Stimulated activated CD8-positive, alpha-beta memory T cell treated with anti-CD3 and anti-CD28 coated beads, Interleukin-15, amount 100 ng/mL, for 4 hours (primary cell): ENCODE measurements at places on chromosomes 5 and 9.

GRCh38 chr5:22887566-22887965 lies 34.4 kb upstream of the CDH12 start:
- DNase-seq, result no peak

DNA sequence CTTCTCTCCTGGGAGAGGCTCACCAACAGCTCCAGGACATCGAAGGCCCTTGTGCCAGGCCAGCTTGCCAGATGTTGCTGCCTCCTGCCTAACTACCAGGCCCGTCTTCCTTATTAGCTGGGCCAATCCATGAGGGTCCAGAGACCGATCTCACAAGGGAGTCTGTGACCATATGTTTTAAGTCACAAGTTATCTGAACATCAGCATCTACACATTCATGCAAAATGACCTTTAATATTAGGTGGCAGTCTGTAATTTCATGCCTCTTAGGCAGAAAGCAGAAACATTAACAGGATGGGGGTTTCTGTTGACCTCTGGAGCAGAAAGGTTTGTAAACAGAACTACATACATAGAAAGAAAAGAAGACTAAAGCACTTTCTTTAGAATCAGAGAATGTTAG lies 75.1 kb upstream of the SLC25A51 start:
- DNase-seq, result no peak

DNA sequence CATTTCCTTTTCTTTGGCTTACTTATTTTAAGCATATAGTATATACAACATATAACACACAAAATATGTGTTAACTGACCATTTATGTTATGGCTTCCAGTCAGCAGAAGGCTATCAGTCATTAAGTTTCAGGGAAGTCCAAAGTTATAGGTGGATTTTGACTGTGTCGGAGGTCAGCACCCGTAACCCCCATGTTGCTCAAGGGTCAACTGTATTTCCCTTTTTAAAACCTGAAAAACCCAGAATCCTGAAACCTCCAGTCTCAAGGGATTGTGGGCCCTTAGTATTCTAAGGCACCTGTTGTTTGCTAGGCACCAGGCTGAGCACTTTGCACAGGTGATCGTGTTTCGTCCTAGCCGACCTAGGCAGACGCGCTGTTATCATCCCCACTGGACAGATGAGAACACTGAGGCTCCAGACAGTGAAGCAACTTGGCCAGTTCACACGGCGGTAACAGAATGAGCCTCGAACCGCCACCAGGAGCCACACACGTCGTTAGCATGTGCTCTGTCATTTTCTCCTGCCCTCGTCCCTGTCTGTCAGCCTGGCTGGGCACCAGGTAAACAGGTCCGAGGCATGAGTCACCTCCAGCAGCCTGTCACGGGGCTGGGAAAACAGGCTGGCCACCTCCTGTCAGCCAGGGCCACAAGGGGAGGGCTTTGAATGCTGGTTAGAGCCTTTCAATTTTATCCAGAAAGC lies 39.9 kb downstream of the DUSP1 start:
- DNase-seq, result no peak

- no peak for DNase-seq
Observed at GRCh38 chr5:151707567-151707966, 20.9 kb upstream of the SPARC start.

DNA sequence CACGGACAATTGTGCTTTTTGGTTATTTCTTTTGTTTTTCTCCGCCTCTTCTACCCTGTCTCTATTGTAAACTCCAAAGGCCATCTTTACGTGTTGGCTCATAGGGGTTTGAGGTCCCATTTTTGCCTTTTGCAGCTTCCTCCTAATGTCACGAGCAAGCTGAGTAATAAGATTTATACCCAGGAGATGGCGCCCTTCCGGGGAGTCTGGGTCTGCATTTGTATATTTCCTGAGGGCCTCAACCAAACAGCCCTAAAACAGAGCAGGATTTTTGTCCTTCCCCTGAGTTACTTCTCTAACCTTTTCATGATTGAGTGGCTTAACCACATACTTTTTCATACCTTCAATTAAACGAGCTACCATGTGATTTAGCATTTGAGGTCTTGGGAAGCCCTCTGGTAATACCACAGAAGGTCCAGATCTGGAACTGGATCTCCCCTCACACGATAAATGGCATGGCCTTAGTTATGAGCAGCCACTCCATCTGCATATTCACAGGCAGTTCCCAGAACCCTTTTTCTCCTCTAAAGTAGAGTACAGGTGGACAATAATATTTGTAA lies 11.2 kb upstream of the CFAP95 start:
- DNase-seq, result no peak

- no peak for DNase-seq
Observed at GRCh38 chr5:152560512-152561137, 155.5 kb upstream of the NMUR2 start.

- DNase-seq, result no peak
Observed at GRCh38 chr5:68273717-68274409, 58.3 kb downstream of the PIK3R1 start.

GRCh38 chr5:175257847-175258194 lies 186.2 kb downstream of the DRD1 start:
- DNase-seq, result no peak

- no peak for DNase-seq
Observed at GRCh38 chr9:14312719-14313377, 1.1 kb downstream of the NFIB start.

DNA sequence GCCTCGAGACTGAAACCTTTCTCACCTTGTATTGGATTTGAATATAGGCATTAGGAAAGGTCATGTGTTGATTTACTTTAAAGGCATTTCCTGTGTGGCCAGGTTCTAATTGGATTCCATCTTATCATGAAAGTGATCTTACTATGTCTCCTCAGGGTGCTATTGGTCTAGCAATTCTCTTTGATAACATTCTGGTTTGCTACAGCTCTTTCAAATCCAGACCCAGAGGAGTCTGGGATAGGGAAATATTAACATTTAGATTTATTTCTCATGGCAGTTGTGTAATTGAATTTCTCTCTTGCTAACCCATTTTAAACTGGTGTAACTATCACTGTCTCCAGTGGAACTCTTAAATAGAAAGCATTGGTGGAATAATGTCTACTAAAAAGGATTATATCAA lies 69.9 kb upstream of the NMUR2 start:
- DNase-seq, result no peak

GRCh38 chr5:155726267-155726666 lies 600.7 kb upstream of the SGCD start:
- DNase-seq, result no peak

GRCh38 chr5:86917117-86917579 lies 299.4 kb downstream of the COX7C start:
- no peak for DNase-seq

GRCh38 chr5:75040973-75041372 lies 11.4 kb downstream of the GCNT4 start:
- no peak for DNase-seq

DNA sequence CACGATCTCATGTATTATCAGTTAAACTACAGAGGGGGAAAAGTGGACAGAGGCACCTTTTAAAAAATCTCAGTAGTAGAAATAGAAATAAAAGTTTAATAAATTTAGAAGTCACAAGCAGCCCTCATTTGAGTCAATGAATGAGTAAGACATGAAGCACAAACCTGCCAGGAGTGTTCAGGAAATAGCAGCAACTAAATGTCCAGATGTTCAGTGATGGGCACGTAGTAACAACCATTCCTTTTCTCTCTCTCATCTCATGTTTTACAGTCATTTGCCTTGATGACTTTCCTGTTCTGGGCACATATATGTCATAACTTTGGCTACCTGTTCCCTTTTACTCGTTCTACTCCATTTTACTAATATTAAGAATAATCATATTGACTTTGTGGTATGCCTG lies 17.7 kb downstream of the ISOC1 start:
- DNase-seq, result no peak

DNA sequence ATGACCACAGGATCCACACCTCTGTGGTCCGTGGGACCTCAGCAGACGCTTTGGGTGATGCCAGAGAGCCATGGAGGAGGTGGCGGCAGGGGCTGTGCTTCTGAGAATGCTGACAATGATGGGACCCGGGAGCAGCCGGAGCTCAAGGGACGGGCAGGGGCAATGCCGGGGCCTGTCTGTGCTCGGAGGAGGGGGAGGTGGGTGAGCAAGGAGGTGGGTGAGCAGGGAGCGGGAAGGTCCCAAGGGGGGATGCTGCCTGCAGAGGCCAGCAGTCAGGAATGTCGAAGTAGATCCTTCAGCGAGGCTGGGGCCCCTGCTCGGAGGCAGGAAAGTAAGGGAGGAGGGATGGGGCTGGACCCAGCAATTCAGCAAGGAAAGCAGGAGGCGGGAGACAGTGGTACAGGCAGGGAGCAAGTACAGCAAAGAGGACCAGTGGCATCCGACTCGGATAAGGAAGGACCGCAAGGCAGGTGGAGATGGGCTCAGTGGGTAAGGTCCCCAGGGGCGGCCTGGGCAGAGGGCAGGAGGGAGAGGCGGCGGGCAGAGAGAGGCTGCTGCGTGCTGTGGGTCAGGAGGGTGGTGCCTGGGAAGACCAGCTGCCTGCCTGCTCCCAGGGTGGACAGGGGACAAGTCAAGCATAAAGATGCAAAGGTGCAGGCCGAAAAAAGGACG lies 49.0 kb downstream of the ADAMTS2 start:
- DNase-seq, result no peak

- DNase-seq, result no peak
Observed at GRCh38 chr5:142170254-142170953, 61.8 kb downstream of the NDFIP1 start.

GRCh38 chr5:147979761-147980160 lies 73.4 kb upstream of the C5orf46 start:
- no peak for DNase-seq

- DNase-seq, result no peak
Observed at GRCh38 chr5:150295172-150295634, 5.6 kb upstream of the CAMK2A start.

DNA sequence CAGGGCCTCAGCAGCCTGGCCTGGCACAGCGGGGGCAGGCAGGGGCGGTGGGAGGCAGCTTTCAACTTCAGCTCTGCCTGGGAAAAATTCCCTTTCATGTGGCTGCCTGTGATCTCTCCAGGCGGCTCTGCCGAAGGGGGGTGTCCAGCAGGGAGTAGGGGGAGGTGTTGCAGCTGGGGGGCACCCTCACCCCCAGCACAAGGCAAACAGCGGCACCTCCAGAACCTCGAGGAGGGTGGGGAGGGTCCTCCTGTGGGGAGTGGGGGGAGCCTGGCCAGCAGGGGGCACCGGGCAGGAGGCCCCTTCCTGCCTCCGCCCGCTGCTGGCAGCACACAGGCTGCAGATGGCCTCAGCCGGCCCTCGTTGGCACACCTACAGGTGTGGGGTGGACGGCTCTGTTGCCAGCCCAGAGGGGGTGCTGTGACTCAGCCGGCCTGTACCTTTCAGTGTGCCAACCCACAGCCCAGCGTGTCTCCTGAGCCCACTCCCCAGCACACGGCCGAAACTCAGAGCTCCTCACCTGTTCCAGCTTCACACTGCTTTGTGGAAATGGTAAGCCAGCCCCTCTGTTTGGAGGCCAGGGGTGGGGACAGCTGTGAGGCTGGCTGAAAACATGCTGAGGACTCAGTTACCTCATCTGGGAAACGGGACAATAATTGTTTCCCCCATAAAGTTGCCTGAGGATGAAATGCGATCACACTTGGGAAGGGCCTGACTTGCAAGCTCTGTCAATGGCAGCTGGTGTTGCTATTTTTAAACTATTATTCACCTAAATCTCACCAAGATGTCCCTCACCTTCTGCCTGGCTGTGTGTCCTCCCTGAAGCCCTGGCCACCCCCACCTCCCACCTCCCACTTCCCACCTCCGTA lies 37.0 kb downstream of the CXXC5 start:
- DNase-seq, result no peak

DNA sequence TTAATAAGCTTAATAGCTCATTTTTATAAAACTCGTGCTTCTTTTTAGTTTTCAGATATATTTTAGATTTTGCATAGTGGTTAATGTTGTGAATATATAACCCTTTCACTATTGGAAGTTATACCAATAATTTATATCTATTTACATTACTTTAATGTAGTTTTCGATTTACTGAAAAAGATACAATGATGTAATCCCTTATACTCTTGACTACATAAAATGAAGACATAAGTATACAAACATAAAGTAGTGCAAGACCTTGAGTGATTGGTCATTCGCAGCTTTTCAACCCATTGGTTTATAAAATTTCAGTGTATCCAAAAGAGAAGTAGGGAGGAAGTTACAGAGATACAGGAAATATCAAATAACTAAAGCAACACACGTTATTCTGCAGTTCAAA lies 84.3 kb upstream of the GRHPR start:
- DNase-seq, result no peak

DNA sequence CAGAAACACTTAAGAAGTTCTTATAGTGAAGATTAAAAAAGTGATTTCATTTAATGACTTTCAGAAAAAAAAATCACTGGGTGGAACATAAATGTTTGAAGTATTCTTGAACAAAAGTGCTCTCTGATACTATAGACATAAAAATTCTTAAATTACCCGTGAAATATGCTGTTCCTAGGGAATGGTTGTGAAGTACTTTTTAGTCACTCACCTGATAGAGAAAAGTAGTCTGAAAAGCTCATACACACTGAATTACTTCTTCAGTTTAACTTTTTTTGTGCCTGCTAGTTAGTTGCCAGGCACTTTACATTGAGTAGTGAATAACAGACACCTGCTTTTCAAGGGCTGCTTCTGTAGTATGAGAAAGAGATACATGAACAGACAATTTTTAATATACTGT lies 78.0 kb downstream of the SH3GL2 start:
- DNase-seq, result no peak

- DNase-seq, result no peak
Observed at GRCh38 chr5:52598968-52599367, 188.7 kb upstream of the ITGA1 start.

DNA sequence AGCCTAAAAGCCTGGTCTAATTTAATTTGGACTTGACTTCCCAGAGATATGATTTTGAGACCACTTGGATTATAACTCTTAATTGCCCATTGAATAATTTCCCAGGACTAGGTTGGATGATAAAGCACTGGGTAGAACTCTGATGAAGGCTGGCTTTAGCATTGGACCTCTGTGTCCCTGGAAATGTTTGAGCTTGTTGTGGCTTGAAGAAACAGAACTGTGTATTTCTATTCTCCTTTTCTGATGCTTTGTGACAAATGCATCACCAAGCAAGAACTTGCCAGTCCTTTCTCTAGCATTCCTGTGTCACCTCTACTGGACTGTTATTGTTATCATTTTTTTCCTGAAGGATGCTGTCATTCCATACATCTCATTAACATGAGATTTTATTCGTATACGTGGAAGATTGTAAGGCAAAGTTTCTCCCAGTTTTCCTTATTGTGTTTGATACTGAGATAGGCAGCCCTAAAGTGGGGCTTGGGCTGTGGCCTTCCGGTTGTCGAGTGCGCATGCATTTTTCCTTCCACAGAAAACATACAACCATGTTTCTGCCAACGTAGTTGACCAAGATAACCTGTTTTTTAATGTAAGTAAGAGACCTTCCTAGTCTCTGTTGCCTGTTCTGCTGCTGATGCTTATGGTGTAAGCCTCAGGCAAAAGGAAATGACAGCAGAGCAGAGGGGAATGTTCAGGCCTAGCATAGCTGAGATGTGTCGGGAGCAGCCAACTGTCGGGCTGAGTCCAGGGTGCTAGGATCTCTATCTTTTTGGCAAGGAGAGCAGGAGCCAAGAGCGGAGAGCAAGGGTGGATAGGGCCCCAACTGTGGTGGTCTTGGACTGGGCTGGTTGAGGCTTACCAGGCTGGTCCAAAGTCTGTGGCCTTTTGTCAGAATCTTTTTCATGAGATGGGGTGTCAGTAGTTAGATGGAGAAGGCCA lies 2.3 kb downstream of the NTRK2 start:
- DNase-seq, result no peak
